ENCODE measurements at places on chromosomes 12 and 14.

DNA sequence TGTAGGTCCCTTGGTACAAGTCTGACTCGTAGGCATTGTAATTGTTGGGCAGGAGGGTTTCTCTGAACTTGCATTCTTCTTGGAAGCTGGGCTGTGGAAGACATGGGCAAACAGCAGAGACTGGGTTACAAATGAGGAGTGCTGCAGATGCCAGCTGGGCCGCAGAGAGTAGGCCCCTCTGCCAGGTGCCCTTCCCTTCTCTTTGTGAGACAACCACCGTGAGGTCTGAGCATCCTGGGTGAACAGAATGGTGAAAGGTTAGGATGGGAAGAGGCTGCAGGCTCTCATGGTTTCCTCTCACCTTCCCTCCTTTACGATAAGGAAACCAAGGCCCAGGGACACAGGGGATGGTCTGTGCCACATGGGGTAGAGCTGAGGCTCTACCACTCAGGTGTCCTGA, 11.3 kb downstream of the FGF6 start:
- no peak for DNase-seq

GRCh38 chr12:21769307-21769706, 5.2 kb downstream of the KCNJ8 start:
- DNase-seq, result no peak

GRCh38 chr14:35296545-35296944, 4.4 kb downstream of the PSMA6 start:
- no peak for DNase-seq

DNA sequence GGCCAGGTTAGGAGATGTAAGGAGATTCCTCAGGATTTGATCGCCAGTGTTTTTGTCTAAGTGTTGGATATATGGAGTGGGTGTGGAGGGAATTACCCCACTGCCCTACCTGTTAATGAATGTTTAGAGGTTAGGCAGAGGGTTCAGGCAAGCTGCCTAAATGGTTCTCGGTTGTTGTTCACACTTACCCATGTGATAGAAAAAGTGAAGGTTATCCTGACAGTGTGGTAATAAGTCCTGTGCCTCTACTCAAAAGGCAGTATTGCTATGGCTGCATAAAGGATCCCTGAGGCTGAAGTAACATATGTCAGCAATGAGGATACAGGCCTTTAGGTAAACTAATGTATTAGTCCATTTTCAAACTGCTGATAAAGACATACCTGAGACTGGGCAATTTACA, 112.0 kb downstream of the GPHN start:
- no peak for DNase-seq

GRCh38 chr14:97178781-97179180, 381.6 kb downstream of the VRK1 start:
- no peak for DNase-seq

DNA sequence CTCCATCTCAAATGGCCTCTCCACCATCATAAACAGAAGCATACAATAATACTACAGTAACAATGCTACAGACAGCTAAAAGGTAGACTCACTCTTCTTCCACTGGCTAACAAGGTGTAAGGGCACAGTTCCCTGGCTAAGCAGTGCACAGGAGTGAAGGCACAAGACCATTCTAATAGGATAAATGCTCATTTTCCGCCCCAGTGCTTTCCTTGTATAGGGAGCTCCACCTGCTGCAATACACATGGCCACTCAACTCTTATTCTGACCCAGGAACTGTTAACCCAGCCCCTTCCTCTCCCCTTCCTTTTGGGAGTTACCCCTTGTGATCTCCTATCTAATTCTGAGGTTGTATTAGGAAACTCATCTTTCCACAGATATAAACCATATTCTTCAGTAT, 124.6 kb downstream of the KCNK10 start:
- no peak for DNase-seq
